ENCODE measurements at places on chromosomes 6 and 20.

- DNase-seq: no peak
These were observed 14.7 kb downstream of the FKBP1A start for GRCh38 chr20:1377984-1378734.

DNA sequence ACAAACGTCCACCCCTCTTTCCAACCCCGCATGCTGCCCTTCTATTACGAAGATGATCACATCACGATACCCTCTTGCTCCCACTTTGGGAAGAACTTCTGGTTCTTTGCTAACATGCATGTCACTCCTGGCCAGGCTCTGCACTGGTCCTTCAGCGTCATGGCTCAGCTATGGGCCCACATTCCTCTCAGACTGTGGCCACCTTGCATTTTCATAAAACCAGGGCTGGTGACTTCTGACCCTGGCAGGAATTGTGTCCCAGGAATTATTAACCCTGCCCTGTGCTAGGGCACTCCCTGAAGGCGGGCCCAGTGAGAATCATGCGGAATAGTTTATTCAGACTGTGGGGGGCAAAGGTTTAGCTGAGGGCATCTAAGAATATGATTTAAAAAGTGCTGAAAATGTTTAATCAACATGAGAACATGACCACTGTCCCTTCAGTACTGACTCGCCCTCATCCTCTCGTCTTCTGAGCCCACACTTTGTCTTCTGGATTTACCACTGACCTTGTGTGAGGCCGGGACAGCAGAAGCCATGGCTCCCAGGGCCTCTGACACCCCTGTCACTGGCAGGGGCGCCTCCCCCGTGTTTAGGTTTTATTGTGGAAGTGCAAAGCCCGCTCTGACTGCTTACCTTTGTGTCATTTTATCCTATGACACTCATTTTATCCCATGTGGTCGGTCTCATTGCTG lies 38.1 kb upstream of the THBS2 start:
- DNase-seq: no peak

DNA sequence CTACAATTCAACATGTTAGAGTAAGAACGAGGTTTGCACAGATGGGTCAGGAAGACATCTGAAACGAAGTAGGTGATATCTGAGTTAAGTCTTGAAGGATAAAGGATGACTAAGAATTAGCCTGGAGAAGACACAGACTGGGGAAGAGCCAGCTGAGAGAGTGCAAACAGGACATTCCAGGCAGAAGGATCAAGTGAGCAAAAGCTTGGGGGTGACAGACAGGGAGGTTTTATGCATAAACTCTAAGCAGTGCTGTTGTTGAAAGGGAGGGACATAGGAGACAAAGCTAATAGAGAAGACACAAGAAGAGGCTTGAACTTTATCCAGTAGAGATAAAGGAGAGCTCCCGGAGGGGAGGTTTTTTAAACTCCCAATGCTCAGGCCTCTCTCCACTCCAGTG lies 15.0 kb upstream of the ETV7 start:
- DNase-seq: no peak

- DNase-seq: no peak
These were observed 86.7 kb downstream of the TASP1 start for GRCh38 chr20:13552061-13552460.

DNA sequence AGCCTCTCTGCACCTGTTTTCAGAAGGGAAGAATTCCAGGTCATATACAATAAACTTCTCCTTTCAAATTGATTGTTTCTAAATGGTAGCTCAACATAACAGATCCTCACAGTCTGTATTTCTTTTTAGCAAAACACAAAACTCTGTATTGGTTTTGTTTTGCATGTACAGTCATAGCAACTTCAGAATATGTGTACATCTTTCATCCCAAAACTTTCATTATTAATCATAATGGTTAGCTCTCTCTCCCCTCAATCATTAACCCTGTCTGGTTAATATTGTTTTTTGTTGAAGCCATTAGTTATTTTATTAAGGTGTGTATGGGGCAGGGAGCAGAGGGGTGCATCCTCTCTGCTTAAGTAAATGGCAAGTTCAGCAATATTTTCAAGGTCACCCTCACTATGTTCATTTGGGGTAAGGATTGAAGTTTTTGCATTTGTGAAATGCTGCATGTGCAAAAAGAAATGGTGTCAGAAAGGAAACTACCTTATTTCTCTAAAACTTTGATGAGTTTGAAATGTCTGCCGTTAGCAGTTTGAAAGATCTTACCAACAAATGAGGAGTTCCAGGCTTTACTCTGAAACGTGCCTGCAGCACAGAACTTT lies 136.8 kb upstream of the BTBD3 start:
- no peak for DNase-seq

- peak; percentile 67 for DNase-seq
These were observed 55.2 kb upstream of the RREB1 start for GRCh38 chr6:7052443-7053011.

DNA sequence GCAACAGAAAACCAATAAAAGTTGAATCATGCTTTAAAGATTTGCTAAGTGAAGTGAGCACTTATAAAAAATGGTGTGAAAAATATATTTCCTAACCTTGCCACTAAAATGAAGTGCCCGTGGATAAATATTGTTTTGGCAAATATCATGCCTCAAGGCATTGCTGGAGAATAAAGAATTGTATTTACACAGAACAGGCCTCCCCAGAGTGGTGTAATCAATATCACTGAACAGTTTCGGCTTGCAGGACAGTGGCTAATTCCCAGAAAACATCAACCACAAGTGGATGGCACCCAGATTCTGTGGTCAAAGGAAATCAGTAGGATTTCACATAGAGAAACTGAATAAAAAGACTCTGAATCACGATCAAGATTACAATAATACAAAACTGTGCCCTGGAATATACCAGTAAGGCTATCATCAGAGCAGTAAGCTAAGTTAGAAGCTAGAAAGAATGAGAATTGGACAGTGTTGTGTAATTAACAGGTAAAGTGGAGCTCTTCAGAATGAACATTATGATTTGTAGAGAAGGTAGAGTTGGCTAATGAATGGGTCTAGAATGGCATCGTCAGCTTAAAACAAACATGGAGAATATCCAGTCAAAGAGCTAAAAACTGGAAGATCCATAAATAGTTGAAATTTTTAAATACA lies 1026.9 kb upstream of the ADGRB3 start:
- peak; percentile 71 for DNase-seq

DNA sequence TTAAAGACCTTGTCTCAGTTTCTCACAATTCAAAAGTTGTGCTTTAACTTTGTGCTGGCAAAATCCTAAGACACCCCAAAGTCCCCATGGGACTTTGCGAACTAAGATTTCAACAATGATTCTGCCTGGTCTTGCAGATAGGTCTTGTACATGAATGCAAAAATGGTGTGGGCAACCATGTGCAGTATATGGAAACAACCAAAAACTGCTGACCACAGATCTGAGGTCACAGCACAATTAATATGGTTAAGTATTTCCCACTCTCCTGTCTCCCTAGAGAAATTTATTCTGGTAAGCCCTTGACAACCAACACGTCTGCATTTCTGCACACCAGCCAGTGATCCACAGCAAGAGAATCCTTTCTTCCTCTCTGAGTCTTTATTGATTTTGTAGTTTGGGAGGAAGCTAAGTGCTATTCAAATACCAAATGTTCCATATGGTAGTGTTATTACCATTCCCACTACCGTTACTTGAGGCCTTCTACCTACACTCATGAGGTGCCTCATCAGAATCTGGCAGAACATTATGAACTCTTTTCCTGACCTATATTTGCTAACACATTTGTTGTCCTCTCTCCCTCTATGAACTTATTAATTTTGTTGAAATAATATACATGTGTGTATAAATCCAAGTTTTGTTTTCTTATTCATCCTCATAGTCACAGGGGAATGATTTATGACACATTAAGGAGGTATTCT lies 178.7 kb downstream of the ATXN1 start:
- no peak for DNase-seq

- no peak for DNase-seq
These were observed 38.5 kb upstream of the SLC22A3 start for GRCh38 chr6:160309718-160310117.

DNA sequence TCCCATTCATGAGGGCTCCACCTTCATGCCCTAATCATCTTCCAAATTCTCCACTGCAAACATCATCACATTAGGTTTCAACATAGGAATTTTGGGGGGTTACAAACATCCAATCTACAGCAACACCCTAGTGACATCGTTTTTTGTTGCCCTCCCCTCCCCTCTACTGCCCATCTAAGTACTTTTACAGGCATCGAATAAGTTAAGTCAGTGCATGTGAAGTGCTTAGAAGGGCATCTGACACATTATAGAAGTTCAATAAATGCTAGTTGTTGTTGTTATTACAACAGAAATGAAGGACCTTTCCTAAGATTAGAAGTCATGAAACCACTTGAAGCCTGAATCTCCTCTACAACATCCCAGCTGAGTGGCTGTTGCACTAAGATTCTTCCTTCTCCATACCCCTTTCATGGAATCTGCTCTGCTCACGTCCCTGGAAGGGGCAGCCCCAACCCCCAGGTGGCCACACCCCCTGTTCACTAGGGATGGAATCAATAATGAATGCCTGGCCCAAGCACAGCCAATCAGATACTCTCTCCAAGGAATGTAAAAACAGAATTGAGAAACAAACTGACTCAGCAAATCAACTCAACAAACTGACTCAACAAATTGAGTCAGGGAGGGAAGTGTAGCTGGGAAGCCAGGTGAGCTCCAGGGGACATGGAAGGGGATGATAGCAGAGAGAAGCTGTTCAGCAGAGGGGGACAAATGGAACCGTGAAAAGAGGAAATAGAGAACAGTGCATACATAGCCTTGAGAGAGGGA lies 3.9 kb upstream of the LRP11 start:
- no peak for DNase-seq

GRCh38 chr20:57514273-57514751 lies 10.6 kb downstream of the CTCFL start:
- DNase-seq: peak; percentile 16

DNA sequence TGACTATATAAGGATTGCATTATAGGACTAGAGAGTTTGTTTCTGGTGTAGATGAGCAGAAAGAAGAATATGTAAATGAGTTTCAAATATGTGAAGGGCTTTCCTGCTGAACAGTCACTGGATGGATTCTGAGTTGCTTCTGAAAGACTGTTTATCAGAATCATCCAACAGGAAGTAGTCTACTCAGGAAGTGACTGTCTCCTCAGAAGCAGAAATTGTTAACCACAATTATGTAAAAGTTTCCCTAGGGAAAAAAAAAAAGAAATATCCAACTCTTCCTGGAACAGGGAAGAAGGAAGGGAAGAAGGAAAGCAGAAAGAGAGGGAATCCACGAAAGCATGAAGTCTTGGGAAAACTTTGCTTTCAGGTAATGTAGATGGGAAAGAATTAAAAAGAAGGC lies 138.9 kb downstream of the TENT5A start:
- no peak for DNase-seq

GRCh38 chr6:4323322-4323721 lies 187.9 kb upstream of the ECI2 start:
- no peak for DNase-seq

DNA sequence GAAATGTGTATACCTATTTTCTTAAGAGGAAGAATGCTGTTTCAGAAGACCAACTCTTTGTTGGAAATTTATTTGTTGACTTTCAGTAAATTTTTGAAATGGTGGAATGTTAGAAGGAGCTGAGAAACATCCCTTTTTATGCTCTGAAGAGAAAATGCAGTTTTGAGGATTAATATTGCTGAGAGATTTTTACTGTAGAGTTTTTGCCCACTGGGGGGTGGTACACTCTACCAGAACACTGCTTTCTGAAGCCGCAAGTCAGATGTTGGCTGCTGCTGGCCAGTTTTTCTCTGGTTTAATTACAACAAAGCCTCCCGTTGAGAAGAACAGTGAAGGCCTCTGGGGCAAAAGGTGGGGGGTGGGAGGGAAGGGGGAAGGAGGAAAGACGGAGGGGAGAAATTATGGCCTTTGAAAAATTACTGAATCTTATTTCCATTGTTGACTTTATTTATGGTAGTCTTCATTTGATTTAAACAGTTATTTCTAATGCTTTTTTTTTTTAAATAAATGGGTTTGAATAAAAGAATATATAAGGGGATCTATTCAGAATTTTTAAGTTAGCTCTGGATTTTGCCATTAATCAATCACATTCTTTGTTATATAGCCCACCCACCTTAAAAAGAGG lies 3.0 kb downstream of the FLRT3 start:
- peak; percentile 45 for DNase-seq

DNA sequence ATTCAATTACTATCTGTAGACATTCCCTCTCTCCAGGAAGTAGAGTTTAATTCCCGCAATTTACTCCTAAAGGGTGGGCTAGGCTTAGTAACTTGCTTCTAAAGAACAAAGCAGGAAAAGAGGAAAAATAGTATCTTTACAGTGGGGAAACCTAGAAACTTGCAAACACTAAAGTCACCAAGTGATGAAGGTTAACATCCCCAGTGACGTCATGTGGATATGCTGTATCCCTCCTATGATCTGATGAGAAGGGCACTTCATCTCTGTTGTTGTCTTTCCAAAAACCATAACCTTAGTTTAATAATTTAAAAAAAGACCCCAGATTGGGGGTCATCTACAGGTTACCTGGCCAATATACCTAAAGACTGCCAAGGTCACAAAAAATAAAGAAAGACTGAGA lies 17.3 kb downstream of the SLC22A16 start:
- no peak for DNase-seq

- DNase-seq: no peak
These were observed 79.2 kb downstream of the STXBP5 start for GRCh38 chr6:147283460-147283859.

- DNase-seq: no peak
These were observed 32.4 kb downstream of the NINL start for GRCh38 chr20:25552977-25553376.

GRCh38 chr6:51098791-51099190 lies 280.1 kb downstream of the TFAP2B start:
- no peak for DNase-seq

DNA sequence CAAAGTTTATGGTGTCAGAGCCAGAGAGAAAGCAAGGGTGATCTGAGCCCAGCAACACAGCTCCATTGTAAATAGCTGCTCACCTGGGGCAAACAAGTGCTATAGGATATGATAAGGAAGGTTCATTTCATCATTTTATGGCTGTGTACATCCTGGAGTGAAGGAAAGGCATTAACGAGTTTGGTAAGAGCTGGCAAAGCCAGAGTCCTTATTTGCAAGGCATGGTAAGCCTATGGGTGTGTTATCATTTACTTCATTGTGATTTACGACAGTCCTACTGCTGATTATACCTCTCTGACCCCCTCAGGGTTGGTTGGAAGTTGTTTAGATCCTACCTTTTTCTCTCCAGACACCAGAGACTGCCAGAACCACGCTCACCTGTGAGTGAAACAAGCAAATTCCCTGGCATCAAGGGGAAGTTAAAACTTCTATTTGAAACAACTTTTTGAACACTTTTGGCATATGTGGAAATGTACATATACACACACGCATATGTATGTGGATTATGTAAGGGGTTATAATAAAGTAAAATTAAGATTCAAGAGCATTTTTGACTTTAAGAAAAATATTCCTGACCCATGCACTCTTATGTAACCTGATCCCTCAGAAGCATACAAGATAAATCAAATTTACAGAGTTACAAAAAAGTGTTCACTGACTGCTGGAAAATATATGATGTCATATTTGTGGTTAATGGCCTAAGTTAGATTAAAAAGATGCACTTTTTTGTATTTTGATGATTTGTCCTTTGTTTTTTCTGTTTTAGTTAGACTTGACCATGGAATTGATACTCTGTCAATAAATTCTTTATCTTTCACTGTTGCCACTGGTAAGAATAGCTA lies 40.4 kb upstream of the EDN1 start:
- no peak for DNase-seq

- DNase-seq: peak; percentile 56
These were observed 816 bp upstream of the MAN1A1 start for GRCh38 chr6:119350202-119350951.

- DNase-seq: no peak
These were observed 192.1 kb downstream of the KCNQ5 start for GRCh38 chr6:72813807-72814596.

Measured in NCI-H1105 treated with DMSO at 0.1 percent for 48 hours (cell line).